Nucleus accumbens (tissue), 56 donors: ENCODE measurements at places on chromosomes 16 and 17.

DNA sequence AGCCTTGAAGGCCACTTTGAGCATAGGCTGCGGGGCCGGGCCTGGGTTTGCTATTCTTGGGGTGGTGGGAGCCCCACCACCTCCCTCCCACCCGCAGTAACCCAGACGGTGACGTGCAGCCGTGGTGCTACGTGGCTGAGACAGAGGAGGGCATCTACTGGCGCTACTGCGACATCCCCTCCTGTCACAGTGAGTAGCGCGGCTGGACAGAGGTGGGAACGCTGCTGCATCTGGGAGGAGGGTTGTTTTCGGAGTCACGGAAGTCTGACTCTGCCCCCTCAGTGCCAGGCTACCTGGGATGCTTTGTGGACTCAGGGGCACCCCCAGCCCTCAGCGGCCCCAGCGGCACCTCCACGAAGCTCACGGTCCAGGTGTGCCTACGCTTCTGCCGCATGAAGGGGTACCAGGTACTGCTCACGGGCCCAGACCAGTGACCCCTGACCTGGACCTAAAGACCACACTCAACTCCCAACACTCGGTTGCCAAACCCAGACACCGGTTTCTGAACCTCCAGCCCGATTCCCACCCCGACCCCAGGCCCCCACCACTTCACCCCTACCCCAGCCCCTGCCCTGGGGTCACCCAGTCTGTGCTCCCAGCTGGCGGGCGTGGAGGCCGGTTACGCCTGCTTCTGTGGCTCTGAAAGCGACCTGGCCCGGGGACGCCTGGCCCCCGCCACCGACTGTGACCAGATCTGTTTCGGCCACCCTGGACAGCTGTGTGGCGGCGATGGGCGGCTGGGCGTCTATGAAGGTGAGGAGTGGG, 2.1 kb downstream of the KREMEN2 start:
- no peak for DNase-seq

GRCh38 chr17:40518401-40519088, 17.1 kb upstream of the TNS4 start:
- DNase-seq = no peak

DNA sequence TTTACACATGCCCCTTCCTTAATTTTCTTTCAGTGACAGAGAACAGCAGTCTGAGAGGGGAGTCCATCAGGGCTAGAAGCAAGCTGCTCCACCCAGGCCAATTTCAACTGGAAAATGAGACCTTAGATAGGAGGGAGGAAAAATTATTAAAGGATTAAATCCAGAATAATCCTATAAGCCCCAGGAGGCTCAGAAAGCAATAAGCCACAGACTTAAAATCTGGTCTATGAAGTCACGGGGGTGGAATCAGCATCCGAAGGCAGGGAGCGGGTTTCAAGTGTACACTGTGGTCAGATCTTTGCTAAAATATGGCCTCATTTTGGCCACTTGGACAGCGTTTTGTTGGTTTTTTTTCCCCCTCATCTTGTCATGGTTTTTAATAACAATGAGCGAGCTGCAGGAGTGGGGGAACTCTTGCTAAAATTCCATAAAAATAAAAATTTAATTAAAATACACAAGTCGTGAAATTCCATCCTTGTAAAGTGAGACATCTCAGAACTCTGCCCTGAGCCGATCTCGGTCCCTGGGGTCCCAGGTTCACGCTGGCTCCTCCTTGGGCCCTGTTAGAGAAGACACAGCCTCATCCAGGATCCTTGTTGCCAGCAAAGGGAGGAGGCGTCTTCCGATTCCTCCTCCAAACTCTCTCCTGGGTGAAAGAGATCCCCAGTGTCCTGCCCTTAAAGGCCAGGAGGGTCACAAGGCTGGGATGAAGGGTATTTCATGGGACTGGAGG, 51.6 kb upstream of the ETV4 start:
- no peak for DNase-seq

- DNase-seq = no peak
Observed at GRCh38 chr17:13958773-13959172, 110.5 kb upstream of the COX10 start.

- peak; percentile 86 for DNase-seq
Observed at GRCh38 chr17:76726776-76727718, at the start of gene METTL23. METTL23 (plus strand) TSS chr17:76726839; CDS start chr17:76729711, 2,872 bp downstream.

DNA sequence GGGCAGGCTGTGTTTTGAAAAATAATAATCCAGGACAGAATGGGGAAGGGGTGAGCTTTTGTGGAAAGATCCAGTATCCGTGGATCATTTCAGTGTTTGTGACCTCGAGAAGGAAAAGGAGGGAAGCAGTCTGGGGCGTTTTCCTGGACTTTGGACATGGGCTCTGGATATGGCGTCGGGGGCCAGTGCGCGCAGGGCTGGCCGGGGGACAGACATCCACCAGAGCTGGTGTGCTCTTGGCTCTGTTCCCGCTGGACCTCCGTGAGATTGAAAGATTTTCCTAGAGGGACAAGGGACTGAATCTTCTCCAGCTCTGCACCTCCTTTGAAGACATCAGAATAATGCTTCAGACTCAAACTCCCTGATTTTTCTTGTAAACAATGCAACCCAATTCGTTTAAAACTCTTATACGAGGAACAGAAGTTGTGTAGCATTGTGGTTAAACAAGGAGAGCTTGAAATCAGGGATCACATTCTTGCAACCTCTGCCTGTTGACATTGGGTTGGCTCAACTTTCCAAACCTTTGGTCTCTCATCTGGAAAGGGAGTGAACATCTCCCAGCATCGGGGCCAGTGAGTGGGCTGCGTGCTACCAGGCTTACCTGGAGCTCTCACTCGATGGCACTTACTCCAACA, 75.9 kb downstream of the C16orf95 start:
- DNase-seq = no peak

- DNase-seq = no peak
Observed at GRCh38 chr16:73545755-73546154, 497.8 kb upstream of the ZFHX3 start.

DNA sequence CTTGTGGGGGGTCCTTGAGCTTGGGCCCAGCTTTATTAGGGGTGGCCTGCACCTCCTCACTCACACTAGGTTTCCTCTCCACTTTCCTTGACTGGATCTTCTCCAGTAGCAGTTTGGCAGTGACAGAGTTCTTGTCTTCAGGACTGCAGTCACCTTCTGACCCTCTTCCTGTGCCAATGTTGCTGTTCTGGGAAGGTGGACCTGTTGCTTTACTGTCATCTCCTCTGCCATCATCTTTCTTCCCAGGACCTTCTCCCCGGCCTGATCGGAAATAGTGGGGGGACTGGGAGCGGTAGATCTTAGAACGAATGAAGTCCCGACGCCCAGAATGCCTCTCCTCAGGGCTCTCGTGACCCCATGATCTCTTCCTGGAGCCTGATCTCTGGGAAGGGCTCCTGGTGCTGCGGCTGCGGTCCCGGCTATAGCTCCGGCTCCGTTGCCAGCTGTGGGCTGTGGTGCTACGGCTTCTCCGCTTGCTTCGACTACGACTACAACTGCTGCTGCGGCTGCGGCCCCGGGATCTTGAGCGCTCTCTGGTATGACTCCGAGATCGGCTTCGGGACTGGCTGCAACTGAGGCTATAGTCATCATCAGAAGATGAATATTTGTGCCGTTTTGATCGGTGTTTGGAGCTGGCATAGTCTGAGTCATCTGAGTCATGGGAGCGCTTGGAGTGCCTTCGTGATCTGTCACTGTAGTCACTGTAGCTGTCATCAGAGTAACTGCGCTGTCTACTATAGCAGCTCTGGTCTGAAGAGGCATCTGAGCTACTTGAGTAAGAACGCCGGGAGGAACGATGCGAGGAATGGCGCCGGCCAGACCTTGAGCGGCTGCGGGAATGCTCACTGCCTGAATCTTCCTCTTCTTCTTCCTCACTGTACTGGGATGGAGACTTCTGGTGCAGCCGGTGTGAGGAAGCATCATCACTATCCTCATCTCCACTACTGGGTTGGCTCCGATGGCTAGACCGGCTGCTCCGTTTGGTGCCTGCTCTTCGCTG, 9.5 kb upstream of the ITGA2B start:
- DNase-seq = peak; percentile 72

GRCh38 chr16:4410335-4411075, 5.9 kb downstream of the CORO7 start:
- DNase-seq = peak; percentile 51

DNA sequence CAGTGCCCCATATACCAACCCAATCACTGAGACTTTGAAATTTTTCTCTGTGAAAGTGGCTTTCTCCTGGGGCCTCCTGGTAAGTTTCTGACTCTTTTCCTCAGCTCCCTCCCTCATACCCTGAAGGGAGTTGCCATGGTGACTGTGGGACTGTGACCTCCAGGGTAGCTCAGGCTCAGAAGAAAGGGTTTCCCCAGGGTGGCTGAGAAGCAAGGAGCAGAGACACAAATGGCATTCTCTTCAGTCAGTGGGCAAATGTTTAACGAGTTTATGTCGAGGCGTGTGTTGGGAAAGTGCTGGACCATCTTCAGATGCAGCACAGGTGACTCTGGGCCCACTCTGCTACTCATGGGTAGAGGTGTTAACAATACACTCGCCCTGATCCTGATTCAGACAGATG, 46.8 kb downstream of the MRPS23 start:
- no peak for DNase-seq

DNA sequence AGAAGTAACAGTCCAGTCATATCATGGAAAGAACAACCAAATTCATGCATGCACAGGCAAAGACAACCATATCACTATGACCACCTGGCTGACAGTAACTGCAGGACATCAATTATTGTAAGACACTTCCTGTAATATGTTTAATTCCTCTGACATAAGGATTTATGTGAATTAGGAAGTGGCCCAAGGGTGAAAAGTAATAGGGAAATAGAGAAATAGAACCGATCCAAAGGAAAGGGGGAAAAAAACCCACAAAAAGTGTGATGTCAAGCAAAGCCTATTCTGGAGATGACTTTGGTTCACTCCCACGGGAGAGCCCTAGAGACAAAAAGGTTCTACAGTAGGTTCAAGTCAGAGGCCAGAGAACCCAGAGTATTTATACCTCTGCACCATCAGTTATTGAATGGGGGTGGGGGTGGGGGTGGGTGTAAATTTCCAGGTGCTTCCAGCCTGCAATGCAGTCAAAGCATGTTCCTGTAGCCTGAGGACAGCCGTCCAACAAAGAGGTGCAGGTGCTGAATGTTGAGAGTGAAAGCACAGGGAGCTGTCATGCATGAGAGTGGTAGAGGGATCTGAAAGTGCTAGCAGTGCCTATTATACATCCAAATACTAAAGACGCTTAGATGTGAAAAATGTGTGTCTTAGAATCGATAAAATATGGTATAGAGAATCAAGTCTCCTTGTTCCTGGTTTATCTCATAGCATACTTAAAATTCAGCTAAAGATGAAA, 95.6 kb upstream of the HLF start:
- no peak for DNase-seq

GRCh38 chr16:27952811-27953210, 110.7 kb downstream of the GSG1L start:
- no peak for DNase-seq

DNA sequence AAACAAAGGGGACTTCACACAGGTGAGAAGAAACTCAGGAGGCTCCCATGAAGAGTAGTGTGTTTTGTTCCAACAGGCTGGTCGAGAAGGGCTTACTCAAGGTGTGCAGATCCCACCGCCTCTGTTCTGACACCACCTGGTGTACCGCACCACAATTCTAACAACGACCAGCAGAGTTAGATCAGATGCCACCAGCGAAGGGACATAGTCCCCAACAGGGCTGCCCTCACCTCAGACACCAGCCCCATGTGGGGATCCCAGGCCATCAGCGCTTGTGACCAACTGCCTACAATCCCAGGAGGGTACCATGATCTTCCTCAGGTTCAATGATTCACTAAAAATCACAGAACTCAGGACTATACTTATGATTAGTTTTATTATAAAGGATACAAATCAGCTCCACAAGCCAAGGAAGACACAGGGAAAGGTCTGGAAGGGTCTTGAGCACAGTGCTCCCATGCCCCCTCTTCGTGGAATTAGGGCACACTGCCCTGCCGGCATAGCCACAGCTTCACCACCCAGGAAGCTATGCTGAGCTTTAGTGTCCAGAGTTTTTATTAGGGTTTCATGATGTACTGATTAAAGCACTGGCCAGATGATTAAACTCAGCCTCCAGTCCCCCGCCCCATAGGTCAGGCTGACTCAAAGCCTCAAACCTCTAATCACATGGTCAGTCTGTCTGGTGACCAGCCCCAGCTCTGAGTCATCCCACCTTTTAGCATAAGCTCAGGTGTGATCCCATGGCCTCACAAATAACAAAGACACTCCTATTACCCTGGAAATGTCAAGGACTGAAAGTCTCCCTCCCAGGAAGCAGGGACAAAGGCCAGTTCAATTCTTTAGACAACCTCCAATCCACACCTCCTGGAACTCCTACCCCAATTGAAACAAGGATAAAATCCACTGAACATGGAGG, 26.0 kb downstream of the TRIM25 start:
- DNase-seq = no peak

GRCh38 chr17:75010683-75011400, 1.6 kb upstream of the MRPL58 start:
- no peak for DNase-seq

DNA sequence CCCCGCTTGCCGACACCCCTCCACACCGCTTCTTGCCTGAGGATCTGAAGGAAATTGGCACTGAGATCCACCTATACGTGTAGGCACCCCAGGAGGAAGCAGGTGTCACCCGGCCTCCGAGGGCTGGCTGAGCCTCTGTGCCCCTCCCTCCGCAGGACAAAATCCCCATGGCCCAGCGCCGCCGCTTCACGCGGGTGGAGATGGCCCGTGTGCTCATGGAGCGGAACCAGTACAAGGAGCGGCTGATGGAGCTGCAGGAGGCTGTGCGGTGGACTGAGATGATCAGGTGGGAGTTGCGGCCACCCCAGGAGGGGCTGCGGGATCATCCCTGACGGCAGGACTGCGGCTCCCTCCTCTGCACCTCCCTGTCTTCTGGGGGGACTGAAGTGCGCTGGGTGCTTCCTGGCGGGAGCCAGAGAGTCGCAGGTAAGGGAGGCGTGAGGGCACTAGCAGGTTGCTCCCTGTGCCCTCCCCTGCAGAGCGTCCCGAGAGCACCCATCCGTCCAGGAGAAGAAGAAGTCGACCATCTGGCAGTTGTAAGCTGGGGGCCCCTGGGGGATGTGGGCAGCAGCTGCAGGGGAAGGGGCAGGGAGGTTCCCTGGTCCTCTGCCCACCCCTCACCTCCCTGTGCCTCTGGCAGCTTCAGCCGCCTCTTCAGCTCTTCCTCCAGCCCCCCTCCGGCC, 9.0 kb downstream of the NME3 start:
- no peak for DNase-seq

GRCh38 chr16:56892705-56893104, 27.7 kb downstream of the SLC12A3 start:
- DNase-seq = no peak

DNA sequence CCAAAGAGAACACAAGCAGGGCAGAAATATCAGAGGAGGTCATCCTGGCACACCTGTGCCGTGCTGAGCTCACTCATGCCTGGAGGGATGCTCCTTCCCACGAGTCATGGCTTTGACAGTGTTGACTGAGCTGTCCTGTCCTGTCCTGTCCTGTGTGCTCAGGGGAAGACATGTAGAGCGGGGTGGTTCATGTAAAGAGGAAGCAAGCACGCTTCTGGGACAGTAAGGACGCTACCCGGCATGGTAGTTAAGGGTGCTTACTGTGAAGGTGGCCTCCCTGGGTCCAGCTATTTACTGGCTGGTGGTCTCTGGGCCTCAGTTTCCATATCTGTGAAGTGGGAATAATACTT, 398 bp downstream of the LGALS9 start:
- DNase-seq = no peak

- no peak for DNase-seq
Observed at GRCh38 chr16:31453255-31454204, 5.8 kb upstream of the ARMC5 start.

GRCh38 chr17:39223907-39224777, 1.6 kb downstream of the STAC2 start:
- DNase-seq = no peak

- peak; percentile 34 for DNase-seq
Observed at GRCh38 chr17:49851387-49852291, 3.8 kb upstream of the TAC4 start.

GRCh38 chr17:82205720-82206508, 6.7 kb downstream of the CCDC57 start:
- peak; percentile 24 for DNase-seq
